ENCODE measurements at places on chromosomes 4 and X. TPM values are rescaled to one million over a fixed set of nuclear protein-coding genes. Genes with fewer than 3 reads are reported as not detected.

The CT45A5 gene
- total RNA-seq: 0.05 TPM

The PCDH10 gene
- 0.09 TPM for total RNA-seq

The AVPR2 gene
- total RNA-seq: not detected

The SHROOM2 gene
- total RNA-seq: 0.24 TPM

The STAP1 gene
- not detected for total RNA-seq

The GABRG1 gene
- not detected for total RNA-seq

The ARMCX1 gene
- total RNA-seq: 0.31 TPM
